Foreskin keratinocyte (primary cell): ENCODE measurements at places on chromosomes 7 and 10. TPM values are rescaled to one million over a fixed set of nuclear protein-coding genes. Genes with fewer than 3 reads are reported as not detected.

The PRKCQ gene
- 4.1 and 4.3 TPM in 2 replicates for polyA plus RNA-seq

The ENTPD1 gene
- polyA plus RNA-seq: not detected in 2 replicates

The CDHR3 gene
- 0.59 and 0.65 TPM in 2 replicates for polyA plus RNA-seq

The PALD1 gene
- polyA plus RNA-seq: 0.03 TPM in 1 of 2 replicates, not detected in the other

The UCMA gene
- polyA plus RNA-seq: not detected in 2 replicates

The TMEM178B gene
- not detected in 2 replicates for polyA plus RNA-seq

The SPDYE18 gene
- polyA plus RNA-seq: not detected in 2 replicates

The CPN1 gene
- not detected in 2 replicates for polyA plus RNA-seq

The NAT16 gene
- polyA plus RNA-seq: not detected in 2 replicates

The SLC26A5 gene
- polyA plus RNA-seq: not detected in 2 replicates

The NXPH1 gene
- polyA plus RNA-seq: not detected in 2 replicates

The GTF2IRD1 gene
- 35.4 and 36.7 TPM in 2 replicates for polyA plus RNA-seq

The AKR1C2 gene
- 9.0 and 10.0 TPM in 2 replicates for polyA plus RNA-seq

The FBH1 gene
- polyA plus RNA-seq: 55.0 and 57.4 TPM in 2 replicates

The ITIH5 gene
- not detected in 2 replicates for polyA plus RNA-seq

The LLCFC1 gene
- polyA plus RNA-seq: not detected in 2 replicates

The FAM241B gene
- polyA plus RNA-seq: 6.8 and 15.7 TPM in 2 replicates

The FGF8 gene
- not detected in 2 replicates for polyA plus RNA-seq

The AKR1C1 gene
- 9.0 and 10.2 TPM in 2 replicates for polyA plus RNA-seq

The ANTXRL gene
- not detected in 2 replicates for polyA plus RNA-seq

The TSPAN13 gene
- polyA plus RNA-seq: 16.9 and 25.7 TPM in 2 replicates

The SPDYE5 gene
- polyA plus RNA-seq: not detected in 2 replicates

The LRIT1 gene
- polyA plus RNA-seq: not detected in 2 replicates

The ADCY1 gene
- 0.21 and 0.27 TPM in 2 replicates for polyA plus RNA-seq

The REEP3 gene
- polyA plus RNA-seq: 20.7 and 22.9 TPM in 2 replicates

The RPEL1 gene
- polyA plus RNA-seq: not detected in 2 replicates

The PON1 gene
- polyA plus RNA-seq: not detected in 2 replicates

The CLDN15 gene
- 2.5 and 3.7 TPM in 2 replicates for polyA plus RNA-seq

The EEPD1 gene
- 1.2 and 1.3 TPM in 2 replicates for polyA plus RNA-seq

The LRRD1 gene
- polyA plus RNA-seq: not detected in 2 replicates

The TMEM213 gene
- not detected in 2 replicates for polyA plus RNA-seq

The PLXNA4 gene
- polyA plus RNA-seq: not detected in 2 replicates

The IRF5 gene
- polyA plus RNA-seq: 0.71 and 0.74 TPM in 2 replicates

The KLLN gene
- 0.11 and 0.16 TPM in 2 replicates for polyA plus RNA-seq

The CALHM2 gene
- polyA plus RNA-seq: 5.7 and 9.8 TPM in 2 replicates

The CALML3 gene
- polyA plus RNA-seq: 4.5 and 8.0 TPM in 2 replicates

The ACHE gene
- polyA plus RNA-seq: 0.13 and 0.19 TPM in 2 replicates

The GARIN1A gene
- polyA plus RNA-seq: 0.07 and 0.10 TPM in 2 replicates

The PRLHR gene
- polyA plus RNA-seq: not detected in 2 replicates

The STK17A gene
- polyA plus RNA-seq: 45.9 and 52.1 TPM in 2 replicates

The OR2A42 gene
- polyA plus RNA-seq: not detected in 2 replicates

The SPDYE2 gene
- polyA plus RNA-seq: not detected in 2 replicates

The EPO gene
- polyA plus RNA-seq: 0.65 and 0.66 TPM in 2 replicates

The CNPY1 gene
- polyA plus RNA-seq: not detected in 2 replicates

The PCLO gene
- 0.45 and 0.78 TPM in 2 replicates for polyA plus RNA-seq

The VENTX gene
- not detected in 2 replicates for polyA plus RNA-seq

The ZNF722 gene
- polyA plus RNA-seq: not detected in 2 replicates

The ITGA8 gene
- polyA plus RNA-seq: not detected in 2 replicates

The TMEM176B gene
- not detected in 2 replicates for polyA plus RNA-seq

The TMEM229A gene
- polyA plus RNA-seq: not detected in 2 replicates

The CACUL1 gene
- polyA plus RNA-seq: 6.9 and 7.2 TPM in 2 replicates
